HCT116 (cell line): ENCODE measurements at places on chromosomes 1 and 21. TPM values are rescaled to one million over a fixed set of nuclear protein-coding genes. Genes with fewer than 3 reads are reported as not detected.

The HSD3B1 gene
- total RNA-seq: not detected

The FYB2 gene
- total RNA-seq: not detected

The OR2T35 gene
- total RNA-seq: not detected

The RAP1GAP gene
- 13.4 TPM for total RNA-seq

The GCSAML gene
- total RNA-seq: not detected

The SLAMF8 gene
- not detected for total RNA-seq

The FCRL6 gene
- not detected for total RNA-seq

The RHOU gene
- 4.0 TPM for total RNA-seq

The AUNIP gene
- 12.1 TPM for total RNA-seq

The FGGY gene
- 10.6 TPM for total RNA-seq

The PFKL gene
- total RNA-seq: 150 TPM

The LEFTY2 gene
- total RNA-seq: not detected
